ENCODE measurements at places on chromosomes 2 and 18.

GRCh38 chr2:240023792-240024191 lies 1.4 kb downstream of the NDUFA10 start:
- no peak for DNase-seq

DNA sequence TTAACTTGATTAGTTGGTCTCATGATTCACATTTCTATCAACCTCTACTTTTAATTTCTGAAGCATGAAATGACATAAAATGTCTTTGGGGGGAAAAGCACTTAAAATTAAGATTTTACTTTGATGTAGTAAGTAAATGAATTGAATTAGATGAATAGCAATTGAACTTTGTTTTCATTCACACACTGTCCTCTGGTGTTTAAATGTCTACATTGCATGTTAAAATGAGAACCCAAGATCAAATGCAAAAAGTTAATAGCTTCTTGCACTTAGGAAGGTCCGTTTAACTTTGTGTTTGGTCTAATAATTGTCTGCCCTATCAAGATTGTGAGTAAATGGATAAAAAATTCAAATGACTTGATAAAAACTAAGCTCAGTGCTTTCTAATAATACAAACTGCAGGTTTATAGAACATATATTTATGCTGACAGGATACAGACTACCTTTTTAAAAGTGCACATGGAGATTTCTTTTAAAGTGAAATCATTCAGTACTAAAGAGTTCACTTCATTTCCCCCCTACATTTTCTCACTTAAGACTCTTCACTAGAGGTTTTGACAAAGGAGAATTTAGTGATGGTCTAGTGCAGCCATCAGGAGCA lies 156.2 kb upstream of the NABP1 start:
- peak; percentile 58 for DNase-seq

DNA sequence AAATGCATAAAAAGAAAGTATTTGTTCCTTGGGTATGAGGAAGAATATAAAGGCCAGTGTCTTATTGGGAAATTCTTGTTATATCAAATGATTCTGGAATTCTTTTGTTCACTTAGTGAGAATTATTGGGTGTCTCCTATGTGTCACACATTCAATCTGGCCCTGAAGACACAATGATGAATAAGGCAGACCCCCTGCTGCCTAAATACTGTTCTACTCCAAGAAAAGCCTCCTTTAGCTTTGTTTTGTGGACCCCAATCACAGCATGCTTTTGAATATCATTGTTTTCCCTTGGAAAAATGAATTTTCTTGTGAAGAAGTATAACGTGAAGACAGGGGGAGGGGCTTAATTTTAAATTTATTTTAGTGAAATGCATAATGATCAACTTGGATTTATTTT lies 682.4 kb downstream of the LRRTM4 start:
- DNase-seq: no peak

GRCh38 chr2:62968168-62968567 lies 82.5 kb upstream of the OTX1 start:
- no peak for DNase-seq

GRCh38 chr2:163736433-163737189 lies 803 bp upstream of the FIGN start:
- DNase-seq: no peak

- DNase-seq: no peak
Observed at GRCh38 chr18:48683661-48684060, 144.8 kb downstream of the CTIF start.

- peak; percentile 59 for DNase-seq
Observed at GRCh38 chr2:69642709-69643601, 584 bp downstream of the AAK1 start.

GRCh38 chr2:151159109-151159662 lies 102.5 kb downstream of the RBM43 start:
- DNase-seq: no peak

- no peak for DNase-seq
Observed at GRCh38 chr2:23019476-23019875, 365.5 kb upstream of the KLHL29 start.

GRCh38 chr18:21064347-21064746 lies 47.3 kb downstream of the ROCK1 start:
- no peak for DNase-seq

- peak; percentile 61 for DNase-seq
Observed at GRCh38 chr2:119659601-119660342, 19.2 kb upstream of the TMEM177 start.

- no peak for DNase-seq
Observed at GRCh38 chr18:26566874-26567555, 18.7 kb upstream of the KCTD1 start.

GRCh38 chr2:136025057-136025973 lies 39.9 kb upstream of the DARS1 start:
- DNase-seq: no peak

- no peak for DNase-seq
Observed at GRCh38 chr2:23617167-23617810, 232.3 kb downstream of the KLHL29 start.

- no peak for DNase-seq
Observed at GRCh38 chr2:6653281-6653750, 212.4 kb downstream of the CMPK2 start.

- DNase-seq: peak; percentile 40
Observed at GRCh38 chr2:231910771-231911170, 15.4 kb downstream of the NPPC start.

DNA sequence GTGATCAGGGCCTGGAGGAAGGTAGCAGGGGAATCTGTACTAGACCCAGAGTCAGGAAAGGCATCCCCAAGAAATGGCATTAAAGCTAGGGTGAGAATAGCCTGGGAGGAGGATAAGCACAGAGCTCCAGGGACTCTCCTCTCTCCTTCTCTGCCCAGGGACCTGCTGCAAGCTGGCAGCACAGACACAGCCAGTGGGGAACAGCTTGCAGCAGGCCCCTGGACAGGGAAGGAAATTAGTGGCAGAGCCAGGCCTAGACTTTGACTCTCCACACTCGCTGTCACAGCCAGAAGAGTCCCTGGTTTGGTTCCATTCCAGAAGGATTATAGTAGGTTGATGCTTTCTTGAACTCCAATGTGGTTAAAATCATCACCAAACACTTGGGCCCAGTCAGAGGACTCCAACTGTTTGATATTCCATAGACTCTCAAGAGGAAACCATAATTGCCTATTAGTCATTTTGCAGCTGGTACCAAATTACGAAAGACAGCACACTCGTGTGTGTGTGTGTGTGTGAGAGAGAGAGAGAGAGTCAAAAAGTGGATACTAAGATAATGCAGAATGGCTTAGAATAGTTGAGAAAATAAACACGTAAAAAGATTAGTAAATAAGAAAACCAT lies 95.5 kb upstream of the ATP8B1 start:
- no peak for DNase-seq

DNA sequence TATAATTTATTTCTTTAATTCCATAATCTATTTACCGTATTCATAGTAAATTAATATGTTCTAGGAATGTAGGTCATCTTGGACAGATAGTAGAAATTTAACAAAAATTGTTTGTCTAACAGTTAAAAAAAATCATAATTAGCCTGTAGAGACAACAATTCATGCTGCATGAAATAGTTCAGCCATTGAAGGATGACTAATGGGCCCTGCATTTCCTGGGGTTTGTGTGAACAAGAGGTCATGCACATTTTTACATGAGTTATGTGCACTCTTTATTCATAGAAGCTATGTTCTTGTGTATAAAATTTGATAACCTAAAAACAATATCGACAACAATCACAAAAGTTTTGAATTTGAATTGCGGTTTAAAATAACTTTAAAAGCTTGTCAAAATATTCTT lies 1663.6 kb downstream of the SUCLG1 start:
- DNase-seq: no peak

- no peak for DNase-seq
Observed at GRCh38 chr18:43060020-43060419, 55.5 kb downstream of the RIT2 start.

GRCh38 chr2:219362524-219363164 lies 25.1 kb downstream of the DNPEP start:
- no peak for DNase-seq

GRCh38 chr18:59267503-59268126 lies 5.6 kb downstream of the RAX start:
- no peak for DNase-seq

DNA sequence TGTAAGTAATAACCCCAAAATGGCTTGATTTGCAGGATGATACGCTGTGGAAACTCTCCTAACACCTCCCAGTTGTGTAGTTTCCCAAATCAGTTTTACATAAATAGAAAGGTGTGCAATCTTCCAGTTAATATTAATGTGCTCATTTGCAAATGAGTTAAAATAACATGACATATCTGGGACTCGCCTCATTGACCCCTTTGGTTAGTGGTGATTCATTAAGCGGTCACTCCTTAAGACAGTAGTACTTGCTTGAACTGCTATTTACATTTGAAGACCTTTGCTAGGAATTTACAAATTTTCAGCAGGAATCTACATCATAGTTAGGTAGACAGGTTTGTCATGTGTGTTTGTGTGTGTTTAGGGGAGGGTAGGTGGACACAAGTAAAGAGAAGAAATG lies 1367.7 kb upstream of the CELF4 start:
- DNase-seq: no peak

DNA sequence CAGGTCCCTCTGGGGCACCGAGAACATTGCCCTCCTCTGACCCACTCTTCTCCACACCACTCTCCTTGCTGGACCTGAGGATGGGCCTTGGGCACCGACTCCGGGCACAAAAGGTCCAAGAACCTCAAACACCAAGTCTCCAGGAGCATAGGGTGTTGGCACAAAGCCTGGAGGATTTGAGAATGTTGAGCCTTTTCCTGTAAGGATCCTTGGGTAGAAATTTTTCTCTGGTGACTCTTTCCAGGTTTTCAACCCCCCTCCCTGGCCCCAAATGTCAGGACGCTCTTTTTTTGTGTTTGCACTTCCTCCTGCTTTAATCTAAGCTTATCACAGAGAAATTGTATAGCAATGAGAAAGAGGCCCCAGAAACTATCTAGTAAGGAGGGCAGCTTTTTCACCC lies 9.2 kb downstream of the SPR start:
- DNase-seq: no peak

DNA sequence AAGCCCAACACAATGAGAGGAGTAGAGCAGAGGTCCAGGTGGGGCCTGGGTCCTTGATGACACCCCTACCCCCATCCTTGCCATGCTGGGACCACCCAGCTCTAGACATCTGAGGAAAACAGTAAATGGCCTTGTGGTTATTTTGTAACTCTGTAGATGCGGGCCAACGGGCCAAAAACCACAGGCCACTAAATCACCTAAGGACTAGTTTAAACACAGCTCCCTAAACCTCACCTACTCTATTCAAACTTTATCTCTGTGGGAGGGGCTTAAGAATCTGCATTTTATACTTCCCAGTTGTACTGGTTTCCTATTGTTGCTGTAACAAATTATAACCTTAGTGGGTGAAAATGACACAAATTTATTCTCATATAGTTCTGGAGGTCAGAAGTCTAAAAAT lies 19.0 kb upstream of the SERTAD2 start:
- no peak for DNase-seq

- DNase-seq: no peak
Observed at GRCh38 chr2:84719434-84719833, 161.4 kb downstream of the TRABD2A start.

GRCh38 chr2:212136216-212136795 lies 402.3 kb downstream of the ERBB4 start:
- DNase-seq: no peak
